NCI-H1417 treated with DMSO at 0.1 percent for 48 hours (cell line): ENCODE measurements at places on chromosomes 2 and 18.

DNA sequence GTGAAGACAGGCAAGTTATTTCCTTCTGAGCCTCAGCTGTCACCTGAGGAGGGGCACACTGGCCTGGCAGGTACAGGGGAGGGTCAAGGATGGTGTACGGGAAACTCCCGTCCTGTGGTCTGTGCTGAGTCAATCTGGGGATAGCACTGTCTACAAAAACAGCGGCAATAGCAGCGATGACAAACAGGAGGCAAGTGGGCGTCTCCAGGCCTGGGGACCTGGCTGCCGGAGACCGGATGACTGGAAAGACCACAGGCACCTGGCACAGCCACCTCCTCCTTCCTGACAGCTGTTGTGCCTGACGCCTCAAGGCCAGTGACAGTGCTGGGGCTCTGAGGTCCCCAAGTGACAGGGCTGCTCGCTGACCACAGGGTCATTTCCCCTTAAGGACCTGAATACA lies 202.1 kb upstream of the HS6ST1 start:
- DNase-seq: no peak

GRCh38 chr2:42826231-42826630 lies 33.8 kb upstream of the HAAO start:
- no peak for DNase-seq

- DNase-seq: no peak
These were observed at the start of gene EMILIN1 for GRCh38 chr2:27078267-27079194. Gene EMILIN1 (plus strand): TSS chr2:27078615. CDS start chr2:27079066, 451 bp downstream.

DNA sequence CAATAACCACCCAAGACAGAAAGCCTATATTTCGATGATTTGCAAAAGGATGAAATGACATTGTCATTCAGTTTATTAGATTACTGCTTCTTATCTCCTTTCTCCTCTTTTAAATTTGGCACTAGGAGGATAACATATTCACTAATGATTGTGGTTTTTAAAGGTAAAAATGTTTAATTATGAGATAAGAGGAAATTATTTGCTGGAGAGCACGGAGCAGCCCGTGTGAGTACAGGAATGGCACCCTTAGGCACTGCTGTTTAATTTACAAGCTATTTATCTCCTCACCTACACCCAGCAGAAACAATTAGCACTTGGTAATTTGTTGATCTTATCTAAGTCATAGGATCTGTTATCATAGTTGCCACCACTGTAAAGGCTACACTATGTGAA lies 87.4 kb upstream of the SP3 start:
- DNase-seq: no peak
